Coronary artery (tissue), 2 donors: ENCODE measurements at places on chromosomes 7 and 10.

DNA sequence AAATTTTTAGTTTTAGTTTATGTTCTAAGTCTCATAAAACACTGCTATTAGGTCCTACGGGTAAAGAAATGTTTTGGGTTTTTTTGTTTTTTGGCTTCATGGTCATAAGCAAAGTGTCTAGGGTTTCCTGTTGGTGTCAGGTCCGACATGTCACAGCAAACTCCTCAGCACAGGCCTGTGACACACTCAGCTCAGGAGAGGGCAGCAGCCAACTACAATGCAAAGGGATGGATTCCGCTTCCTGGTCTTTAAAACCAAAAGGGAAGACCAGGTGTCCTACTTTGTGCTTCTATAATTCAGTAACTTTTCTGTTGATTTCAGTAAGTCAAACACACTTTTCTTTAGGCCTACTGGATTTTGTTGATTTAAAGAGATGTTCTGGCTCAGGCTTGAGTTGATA is 83.8 kb upstream of the MACROH2A2 start:
- DNase-seq: no peak

DNA sequence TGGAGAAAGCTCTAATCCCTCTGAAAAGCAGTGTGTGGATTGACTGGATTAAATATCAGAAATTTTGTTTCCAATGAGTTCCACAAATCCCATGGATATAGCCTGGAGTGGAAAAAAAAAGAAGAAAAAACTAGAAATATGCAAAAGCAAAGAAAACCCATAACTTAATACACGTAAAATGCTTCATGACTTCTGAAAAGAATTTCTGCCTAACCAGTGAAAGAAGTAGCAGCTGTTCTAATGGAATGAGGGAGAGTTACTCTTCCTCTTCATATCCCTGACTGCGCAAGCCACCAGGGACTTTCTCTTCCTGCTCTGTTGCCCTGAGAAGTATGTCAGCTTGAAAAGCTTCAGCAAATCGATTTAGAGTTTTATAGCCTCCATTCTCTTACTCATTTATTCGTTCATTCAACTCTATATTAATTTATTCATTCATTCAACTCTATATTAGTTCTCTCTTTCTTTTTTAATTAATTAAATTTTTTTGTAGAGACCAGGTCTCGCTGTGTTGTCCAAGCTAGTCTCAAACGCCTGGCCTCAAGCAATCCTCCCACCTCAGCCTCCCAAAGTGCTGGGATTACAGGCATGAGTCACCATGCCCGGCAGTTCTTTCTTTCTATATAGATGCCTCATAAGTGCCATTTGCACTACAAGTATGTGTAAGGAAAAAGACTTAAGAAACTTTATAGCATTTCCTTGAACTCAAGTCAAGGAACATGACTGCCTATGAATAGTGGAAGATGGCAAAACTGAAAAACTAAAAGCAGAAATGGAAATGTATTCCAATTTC is 447.3 kb upstream of the NRP1 start:
- DNase-seq: no peak

DNA sequence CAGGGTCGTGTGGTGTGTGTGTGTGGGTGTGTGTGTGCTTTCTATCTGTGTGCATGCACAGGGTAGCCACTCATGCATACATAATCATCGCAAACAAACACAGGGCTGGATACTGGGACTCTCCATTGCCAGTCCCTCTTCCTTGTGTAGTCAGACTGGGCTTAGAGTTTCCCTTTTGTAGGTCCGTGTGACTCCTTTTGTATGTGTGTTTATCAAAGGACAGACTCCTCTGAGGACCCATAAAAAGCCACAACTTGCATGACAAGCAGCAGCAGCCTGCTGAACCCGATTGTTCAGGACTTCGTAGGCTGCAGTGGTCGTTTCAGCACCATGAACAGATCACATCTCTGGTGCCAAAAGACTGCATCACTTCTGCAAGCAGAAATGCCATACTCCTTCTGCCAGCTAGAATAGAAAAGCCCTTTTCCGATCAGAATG is 895 bp downstream of the VSTM2A start:
- DNase-seq: no peak

DNA sequence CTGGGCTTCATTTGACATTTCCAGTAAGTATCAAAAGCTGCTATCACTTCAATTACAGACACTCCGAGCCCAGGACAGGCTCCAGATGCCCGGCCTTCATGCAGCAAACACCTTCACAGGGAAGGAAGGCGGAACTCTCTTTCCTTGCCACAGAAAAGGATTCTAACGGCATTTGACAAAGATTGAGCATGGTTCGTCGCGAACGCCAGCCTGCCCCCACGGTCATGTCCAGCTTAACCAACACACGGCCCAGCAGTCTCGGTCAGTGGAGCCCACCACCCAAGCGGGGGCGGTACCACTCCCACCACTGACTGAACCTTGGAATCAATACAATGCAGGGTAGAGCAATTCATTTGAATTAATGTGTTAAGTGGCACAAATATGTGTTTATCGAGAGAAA is 607.2 kb downstream of the DNAJB6 start:
- DNase-seq: no peak

- no peak for DNase-seq
These were observed 99.3 kb downstream of the SEMA3C start for GRCh38 chr7:80819503-80819902.

- DNase-seq: no peak
These were observed 27.3 kb downstream of the AHCYL2 start for GRCh38 chr7:129252128-129252527.

DNA sequence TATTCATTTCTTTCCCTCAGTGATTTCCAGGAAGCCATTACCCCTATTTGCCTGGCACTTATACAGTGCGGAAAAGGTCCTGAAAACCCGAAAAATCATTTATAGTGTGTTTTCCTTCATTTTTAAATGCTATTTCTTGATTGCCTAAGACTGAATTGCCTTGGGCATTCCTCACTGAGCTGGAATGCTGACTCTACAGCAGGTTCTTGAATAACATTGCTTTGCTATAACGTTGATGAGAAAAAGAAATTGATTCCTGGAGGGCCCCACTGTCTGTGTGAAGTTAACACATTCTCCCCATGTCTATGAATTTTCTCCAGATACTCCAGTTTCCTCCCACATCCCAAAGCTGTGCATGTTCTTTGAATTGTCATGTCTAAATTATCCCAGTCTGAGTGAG is 308.5 kb downstream of the EXOC4 start:
- DNase-seq: no peak

- DNase-seq: no peak
These were observed 5.7 kb downstream of the ANKRD1 start for GRCh38 chr10:90914992-90915765.

- DNase-seq: no peak
These were observed 77.2 kb downstream of the DYNC2I1 start for GRCh38 chr7:158933468-158934139.
